ENCODE measurements at places on chromosomes 3 and 15.
A peak's percentile ranks its signal among the peaks of the same experiment; 100 is the strongest.

DNA sequence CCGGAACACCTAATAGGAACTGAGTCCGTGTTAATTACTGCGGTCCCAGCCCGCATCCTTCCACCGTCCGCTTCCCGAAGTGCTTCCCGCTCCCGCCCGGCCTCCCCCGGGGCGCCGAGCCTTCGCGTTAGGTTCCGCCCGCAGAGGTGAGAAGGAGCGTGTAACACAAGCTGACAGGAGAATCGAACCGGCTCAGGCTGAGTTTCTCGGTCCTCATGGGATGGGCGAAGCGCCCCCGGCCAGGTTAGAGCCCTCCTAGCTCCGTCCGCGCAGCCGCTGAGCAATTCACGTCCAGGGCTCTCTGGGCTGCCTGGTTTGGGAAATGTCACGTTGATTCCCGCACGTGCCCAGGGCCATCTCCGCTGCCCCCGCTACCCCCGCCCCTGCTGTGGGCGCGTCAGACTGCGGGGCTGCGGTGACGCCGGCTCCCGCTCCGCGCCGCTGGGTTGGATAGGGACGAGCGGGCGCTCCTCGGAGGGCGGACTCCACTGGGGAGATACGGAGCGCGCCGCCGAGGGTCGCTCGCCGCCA lies 954 bp downstream of the CLDN11 start:
- peak; percentile 82 for DNase-seq

DNA sequence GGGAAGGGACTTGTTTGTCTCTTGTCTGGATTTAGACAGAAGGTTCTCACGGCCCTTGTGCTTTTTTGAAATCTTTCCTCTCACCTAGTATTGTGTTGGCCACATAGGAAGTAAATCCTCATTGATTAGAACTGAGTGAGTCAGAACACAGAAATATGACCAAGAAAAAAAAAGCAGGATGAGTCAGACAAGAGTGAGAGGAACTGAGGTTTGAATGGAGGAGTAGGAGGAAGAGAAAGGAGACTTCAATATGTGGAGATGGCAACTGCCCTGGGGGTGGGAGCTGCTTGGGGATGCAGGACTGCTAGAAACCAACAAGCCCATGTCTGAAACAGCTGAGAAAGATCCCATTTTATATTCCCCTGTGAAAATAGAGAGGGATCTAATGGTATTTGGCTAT lies 194.1 kb upstream of the ZBTB20 start:
- no peak for DNase-seq

GRCh38 chr3:124230432-124230831 lies 238.5 kb upstream of the ROPN1 start:
- no peak for DNase-seq

GRCh38 chr15:78955355-78955754 lies 10.5 kb upstream of the CTSH start:
- DNase-seq, result no peak

DNA sequence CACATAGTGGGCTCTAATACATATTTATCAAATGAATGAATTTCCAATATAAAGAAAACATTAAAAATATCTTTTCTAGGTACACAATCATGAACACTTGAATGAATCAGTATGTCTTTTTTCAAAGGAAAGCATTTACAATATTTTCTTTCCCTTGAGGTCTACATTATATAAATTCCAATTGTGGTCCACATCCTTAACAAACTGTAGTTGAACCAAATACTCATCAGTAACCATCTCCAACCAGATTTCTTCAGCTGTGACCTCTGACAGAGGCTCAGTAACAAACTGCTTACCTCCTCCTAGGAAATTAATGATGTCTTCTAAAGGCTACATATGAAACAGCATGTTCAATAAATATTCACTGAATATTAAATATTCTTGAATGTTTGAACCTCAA lies 58.8 kb downstream of the CFAP20DC start:
- no peak for DNase-seq

DNA sequence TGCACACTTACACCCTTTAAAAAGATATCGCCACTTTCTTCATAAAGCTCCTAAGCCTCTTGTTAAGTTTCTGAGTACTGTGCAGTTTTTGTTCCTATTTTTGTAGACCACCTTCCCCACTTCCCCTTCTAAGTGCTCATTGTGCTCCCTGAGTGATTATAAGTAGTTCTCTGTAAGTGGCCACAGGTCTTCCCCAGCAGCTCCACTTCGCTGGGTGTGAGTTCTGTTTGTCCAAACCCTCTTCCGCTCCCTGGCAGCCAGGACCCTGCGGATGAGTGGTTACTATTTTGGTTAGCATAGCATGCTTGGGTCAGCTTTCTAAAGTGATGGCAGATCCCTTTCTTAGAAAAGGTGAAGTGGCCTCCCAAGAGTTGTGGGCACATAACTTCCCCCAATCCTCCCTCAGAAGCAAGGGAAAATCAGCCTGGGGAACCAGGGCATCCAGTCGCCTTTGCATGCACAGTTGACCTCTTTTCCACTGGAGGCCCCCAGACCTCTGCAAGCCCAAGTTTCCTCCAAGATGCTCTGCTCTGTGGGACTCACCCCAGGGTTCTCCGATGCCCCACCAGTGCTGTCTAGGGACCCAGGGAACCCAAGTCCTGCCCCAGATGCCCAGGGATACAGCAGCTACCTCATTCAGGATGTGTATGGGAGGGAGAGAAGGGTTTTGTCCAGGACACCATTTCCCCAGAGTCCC lies 69.6 kb downstream of the ATP10A start:
- DNase-seq, result no peak

DNA sequence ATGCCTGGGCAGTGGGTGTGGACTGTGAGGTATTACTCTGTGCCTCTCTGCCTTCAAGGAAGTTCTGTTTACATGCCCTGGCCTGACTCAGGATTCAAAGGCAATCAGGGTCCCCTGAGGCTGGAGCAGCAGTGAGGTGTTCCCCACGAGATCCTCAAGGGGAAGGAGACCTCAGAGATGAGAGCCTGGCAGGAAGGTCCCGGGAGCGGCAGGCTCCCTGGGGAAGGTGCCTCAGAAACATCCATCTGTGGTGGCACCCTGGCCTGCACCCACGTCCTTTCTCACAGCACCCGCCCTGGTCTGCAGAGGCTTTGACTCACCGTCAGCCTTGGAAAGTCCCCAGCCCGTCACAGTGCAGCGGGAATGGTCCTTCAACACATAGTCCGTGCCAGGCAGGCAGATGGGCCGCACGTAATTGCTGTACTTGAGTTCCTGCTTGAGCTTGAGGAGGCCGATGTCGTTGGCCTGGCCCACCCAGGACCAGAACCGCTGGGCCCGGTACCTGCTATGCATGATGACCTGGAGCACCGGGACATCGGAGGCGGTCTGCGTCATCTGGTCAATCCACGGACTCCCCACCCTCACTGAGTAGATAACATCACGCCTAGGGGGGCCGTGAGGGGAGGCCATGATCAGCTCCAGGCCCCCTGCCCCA lies 3.6 kb downstream of the PRSS50 start:
- DNase-seq, result no peak

- DNase-seq, result no peak
Measured at GRCh38 chr15:31399544-31400171, 73.0 kb downstream of the KLF13 start.

DNA sequence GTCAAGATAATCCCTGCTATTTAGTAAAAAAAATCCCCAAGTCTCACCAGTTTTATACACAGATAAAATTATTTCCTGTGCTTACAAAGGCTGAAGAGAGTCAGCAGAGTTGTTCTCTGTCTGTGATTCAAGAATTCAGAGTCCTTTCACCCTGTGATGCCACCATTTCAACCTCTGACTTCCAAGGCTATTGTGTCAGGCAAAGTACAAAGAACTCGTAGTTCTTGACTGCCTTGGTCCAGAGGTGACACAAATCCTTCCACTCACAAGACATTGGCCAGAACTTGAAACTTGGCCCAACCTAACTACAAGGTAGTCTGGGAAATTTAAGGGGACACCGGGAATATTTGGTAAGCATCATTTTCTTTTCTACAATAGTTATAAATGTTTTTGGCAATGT lies 34.9 kb upstream of the CMC1 start:
- no peak for DNase-seq

DNA sequence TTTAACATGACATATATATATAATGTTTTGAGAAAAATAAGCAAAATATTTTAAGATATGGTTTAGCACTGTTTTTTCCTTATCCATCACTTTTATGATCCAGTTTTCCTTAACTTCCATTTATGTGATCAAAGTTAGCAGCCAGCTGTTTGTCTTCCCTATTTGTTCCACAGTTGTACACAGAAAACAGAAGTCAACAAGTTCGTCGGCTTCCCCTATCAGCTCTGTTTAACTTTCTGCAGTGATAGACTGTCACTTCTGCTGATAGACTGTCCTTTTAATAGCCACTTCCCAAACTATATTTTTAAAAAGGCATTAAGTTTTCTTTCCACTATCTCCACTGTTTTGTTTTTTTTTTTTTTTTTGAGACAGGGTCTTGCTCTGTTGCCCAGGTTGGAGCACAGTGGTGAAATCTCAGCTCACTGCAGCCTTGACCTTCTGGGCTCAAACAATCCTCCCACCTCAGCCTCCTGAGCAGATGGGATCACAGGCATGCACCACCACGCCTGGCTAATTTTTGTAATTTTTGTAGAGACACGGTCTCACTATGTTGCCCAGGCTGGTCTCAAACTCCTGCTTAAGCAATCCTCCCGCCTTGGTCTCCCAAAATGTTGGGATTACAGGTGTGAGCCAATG lies 7.2 kb downstream of the FSD2 start:
- no peak for DNase-seq

DNA sequence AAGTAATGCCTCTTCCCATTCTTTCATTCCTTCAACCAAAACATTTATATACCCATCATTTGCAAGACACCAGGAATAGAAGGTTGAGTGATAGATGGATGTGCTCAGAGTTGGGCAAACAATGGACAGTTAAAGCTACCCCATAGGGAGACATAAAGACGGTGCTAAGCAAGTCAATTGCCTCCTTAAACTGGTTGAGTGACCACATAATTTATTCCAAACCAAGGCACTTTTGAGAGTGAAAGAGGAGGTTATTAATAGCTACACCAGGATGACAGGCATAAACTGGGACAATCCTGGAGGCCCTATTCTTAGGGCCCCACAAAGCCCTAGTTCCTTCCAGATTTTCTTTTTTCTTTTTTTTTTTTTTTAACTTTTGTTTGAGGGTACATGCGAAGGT lies 21.4 kb upstream of the DYNC1LI1 start:
- no peak for DNase-seq

DNA sequence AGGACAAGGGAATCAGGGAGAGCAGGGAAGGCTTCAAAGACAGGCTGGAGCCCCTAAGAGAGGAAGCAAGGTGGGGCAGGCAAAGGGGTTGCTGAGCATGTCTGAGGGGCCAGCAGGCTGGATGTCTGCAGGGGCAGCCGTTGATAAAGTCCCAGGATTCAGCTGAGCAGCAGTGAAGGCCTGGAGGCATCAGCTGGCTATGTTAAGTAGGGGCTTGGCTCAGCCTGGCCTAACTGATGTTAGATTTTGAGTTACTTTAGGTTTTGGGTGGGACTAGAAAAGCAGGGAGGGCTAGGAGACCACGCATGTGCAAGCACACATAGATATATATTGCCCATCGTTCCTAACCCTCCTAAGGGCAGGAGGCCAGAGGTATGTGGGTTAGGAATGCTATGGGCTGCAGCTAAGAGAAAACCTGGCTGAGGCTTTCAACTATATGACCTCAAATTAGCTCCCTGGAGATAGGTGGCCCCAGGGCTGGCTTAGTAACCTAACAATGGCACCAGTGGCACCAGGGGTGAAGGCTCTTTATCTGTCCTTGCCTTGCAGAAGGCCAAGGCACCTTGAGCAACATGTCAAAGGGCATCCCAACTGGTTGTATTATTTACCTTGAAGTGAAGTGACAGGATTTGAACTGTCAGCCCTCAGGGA lies 331.5 kb upstream of the CTDSPL start:
- DNase-seq, result no peak

- DNase-seq, result no peak
Measured at GRCh38 chr3:27511724-27512422, 27.7 kb upstream of the SLC4A7 start.

- no peak for DNase-seq
Measured at GRCh38 chr3:123997543-123997942, 5.6 kb upstream of the ROPN1 start.

- DNase-seq, result no peak
Measured at GRCh38 chr3:139132976-139133375, 88.3 kb upstream of the PRR23C start.

DNA sequence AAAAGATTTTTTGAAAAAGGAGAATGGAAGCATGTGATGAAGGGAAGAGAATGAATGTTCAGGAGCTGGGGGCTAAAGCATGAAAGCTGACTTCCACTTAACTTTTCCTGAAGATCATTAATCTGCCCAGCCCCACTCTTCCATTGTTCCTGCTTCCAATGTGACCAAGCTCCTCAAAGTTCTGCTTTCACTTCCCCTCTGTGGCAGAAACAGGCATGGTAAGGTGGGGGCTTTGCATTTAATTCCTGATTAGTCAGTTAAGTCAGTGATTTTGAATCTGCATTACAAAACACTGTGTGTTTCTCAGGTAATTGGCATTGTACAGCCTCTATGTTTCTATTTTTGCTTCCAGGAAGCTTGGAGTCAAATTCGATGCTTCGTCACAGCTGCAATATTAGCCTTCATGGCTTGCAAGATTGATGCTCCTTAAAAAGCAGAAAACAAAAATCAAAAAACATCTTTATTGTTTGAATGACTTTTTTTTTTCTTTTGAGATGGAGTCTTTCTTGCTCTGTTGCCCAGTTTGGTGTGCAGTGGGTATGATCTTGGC lies 7.3 kb upstream of the TM6SF1 start:
- DNase-seq, result no peak

DNA sequence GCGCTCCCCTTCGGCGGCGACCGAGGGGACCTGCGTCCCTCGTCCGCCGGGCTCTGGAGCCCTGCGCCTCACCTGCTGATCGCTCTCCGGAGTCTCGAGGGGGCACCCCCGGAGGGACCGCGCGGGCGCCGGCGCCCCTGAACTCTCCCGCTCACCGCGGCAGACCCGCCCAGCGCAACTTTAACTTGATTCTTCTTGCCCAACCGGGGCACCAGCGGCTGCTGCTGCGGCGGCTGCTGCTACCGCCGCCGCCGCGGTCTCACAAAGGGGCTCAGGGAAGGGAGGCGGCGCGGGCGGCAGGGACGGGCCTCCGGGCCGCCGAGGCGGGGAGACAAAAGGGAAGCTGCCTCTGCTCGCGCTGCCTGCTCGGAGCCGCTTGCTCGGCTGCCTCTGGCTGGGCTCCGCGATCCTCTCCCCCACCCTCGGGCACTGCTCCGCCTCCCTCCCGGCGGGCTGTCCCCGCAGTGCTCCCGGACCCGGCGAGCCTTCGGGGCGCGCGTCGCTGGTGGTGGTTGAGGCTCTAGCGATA lies at the start of gene PPM1L:
Gene PPM1L (plus strand): TSS at position 456 of the 529 bp plus-strand sequence.
- peak; percentile 89 for DNase-seq

DNA sequence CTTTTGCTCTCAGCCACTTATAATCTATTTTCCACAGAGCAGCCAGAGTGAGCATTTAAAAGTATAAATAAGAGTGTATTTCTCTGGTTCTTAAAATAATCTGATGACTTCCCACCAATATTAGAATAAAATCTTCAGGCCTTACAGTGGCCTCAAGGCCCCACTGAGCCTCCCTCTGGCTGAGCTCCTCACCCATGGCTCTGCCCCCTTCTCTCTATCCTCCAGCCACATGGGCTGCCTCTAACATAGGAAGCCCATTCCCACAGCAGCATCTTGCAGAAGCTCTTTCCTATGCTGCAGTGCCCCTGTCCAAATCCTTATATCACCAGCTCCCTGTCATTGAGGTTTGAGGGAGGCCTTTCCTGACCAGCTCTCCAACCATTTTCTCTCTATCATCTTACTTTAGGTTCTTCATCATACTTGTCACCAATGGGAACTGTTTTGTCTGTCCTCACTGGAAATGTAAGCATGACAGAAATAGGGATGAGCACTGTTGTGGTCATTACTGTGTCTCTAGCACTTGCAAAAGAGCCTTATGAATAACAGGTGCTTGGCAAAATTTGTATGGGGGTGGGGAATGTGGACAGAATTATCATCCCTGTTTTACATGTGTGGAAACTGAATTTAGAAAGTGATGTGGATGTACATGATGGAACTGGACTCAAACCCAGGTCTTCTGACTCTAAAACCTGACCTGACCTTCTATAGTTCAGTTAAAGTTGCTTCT lies 250.6 kb downstream of the NR1D2 start:
- DNase-seq, result no peak
